ENCODE measurements at places on chromosomes 7 and 10. TPM values are rescaled to one million over a fixed set of nuclear protein-coding genes. Genes with fewer than 3 reads are reported as not detected.

- H3K36me3 ChIP-seq, result no peaks in the 10 kb centered on the region
- no peak overlapping the region for H3K4me3 ChIP-seq
- H3K27ac ChIP-seq, result no peak overlapping the region
- H3K4me1 ChIP-seq, result no peaks in the 10 kb centered on the region
- H3K27me3 ChIP-seq, result no peaks in the 10 kb centered on the region
These were observed 3.4 kb downstream of the AOC1 start for GRCh38 chr7:150855476-150856302.

GRCh38 chr7:158296798-158297104, 290.9 kb downstream of the PTPRN2 start:
- H3K27ac ChIP-seq, result no peak overlapping the region
- no peaks in the 10 kb centered on the region for H3K4me1 ChIP-seq

GRCh38 chr7:91266067-91266688, 1.9 kb downstream of the FZD1 start:
- no peaks in the 10 kb centered on the region for H3K36me3 ChIP-seq
- DNase-seq, result peak; percentile 23
- peaks cover 61% of the 10 kb centered on the region for H3K4me1 ChIP-seq
- H3K27ac ChIP-seq, result peak overlapping the region; percentile 89

DNA sequence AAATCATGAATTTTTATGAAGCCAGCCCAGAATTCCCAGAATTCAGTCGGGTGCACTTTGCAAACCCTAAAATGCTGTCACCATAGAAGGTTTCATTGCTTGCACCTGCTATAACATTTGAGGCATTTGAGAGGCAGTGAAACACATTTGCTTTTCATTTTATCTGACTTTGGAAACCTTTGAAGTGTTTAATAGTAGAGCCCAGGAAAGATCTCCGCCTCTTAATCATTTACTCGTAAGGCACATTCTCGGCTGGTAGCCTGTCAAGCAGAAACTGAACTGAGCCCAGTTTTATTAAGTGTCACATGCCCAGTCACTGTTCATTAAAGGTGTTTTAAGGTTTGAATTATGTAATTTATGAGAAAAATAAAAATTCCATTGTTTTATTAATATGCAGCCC, 247.6 kb downstream of the EMX2 start:
- no peaks in the 10 kb centered on the region for H3K27me3 ChIP-seq
- no peak overlapping the region for H3K27ac ChIP-seq
- no peak for DNase-seq
- H3K4me3 ChIP-seq, result no peak overlapping the region
- no peaks in the 10 kb centered on the region for H3K36me3 ChIP-seq
- H3K4me1 ChIP-seq, result no peaks in the 10 kb centered on the region

DNA sequence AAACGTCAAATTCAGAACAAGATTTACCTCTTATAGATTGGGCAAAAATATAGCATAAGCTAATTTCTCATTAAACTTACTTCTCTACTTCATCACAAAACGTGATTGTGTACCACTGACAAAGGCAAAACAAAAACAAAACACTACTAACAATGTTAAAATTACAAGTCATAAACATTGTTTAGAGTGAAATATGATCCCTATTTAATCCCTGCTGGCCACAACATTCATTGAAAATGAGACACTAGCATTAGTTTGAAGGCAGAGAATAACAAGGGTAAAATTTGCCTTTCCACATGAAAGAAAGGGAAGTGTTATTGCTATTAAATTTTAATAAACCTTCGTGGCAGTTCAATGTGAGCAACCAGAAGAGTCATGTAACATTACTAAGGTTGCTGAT, 45.0 kb downstream of the SEMA3A start:
- H3K27ac ChIP-seq, result no peak overlapping the region
- H3K4me1 ChIP-seq, result no peaks in the 10 kb centered on the region
- no peak for DNase-seq
- H3K36me3 ChIP-seq, result no peaks in the 10 kb centered on the region
- no peak overlapping the region for H3K4me3 ChIP-seq

DNA sequence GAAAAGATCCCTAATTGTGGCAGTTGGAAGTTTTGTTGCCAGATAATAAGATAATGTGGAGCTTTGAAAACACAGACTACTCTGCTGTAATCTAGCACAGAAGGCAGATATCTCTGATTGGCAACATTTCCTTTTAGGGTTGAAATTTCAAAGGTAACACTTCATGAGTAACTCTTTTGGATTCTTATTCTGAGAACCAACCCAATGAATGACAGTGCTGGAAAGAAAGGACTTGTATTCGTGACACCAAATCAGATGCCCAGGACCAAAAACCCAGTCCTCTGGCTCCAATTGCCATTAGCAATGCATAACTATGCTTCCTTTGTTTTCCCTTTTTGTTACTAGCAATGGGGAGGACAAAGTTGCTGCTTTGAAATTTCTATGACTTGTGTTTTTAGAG, 41.0 kb upstream of the ELMO1 start:
- H3K36me3 ChIP-seq, result no peaks in the 10 kb centered on the region
- no peak overlapping the region for H3K4me3 ChIP-seq
- no peaks in the 10 kb centered on the region for H3K27me3 ChIP-seq
- DNase-seq, result no peak
- no peaks in the 10 kb centered on the region for H3K4me1 ChIP-seq
- no peak overlapping the region for H3K27ac ChIP-seq

DNA sequence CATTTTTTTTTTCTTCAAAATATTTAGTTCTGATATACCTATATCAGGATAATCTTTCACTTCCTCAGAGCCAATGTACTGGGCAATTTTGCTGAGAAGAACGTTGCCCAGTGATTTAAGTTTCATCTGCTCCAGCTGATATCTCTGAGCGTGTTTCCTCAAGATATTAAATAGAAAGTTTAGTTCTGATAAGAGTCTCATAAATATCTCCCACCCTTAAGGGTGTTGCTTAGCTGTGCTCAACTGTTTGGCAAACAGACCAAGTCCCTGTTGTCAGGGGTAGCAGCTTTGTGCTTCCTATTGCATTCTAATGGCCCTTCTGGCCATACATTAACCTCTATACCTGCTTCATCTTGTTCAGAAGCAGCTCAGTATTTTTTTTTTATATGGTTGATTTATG, 84.7 kb upstream of the GPR141 start:
- H3K36me3 ChIP-seq, result no peaks in the 10 kb centered on the region
- H3K27ac ChIP-seq, result no peak overlapping the region
- DNase-seq, result no peak

GRCh38 chr7:97116308-97116707, 1.2 kb upstream of the SDHAF3 start:
- no peak overlapping the region for H3K4me3 ChIP-seq
- no peaks in the 10 kb centered on the region for H3K36me3 ChIP-seq
- no peaks in the 10 kb centered on the region for H3K27me3 ChIP-seq

Gene STOX1
- 3.5 TPM for total RNA-seq

Gene OR6B1
- not detected for total RNA-seq

Gene EVX1
- not detected for total RNA-seq

Gene MNX1
- not detected for total RNA-seq

All from tibial nerve (tissue), 4 donors.